Kidney capillary endothelial cell (primary cell): ENCODE measurements at places on chromosomes 5 and 9.

DNA sequence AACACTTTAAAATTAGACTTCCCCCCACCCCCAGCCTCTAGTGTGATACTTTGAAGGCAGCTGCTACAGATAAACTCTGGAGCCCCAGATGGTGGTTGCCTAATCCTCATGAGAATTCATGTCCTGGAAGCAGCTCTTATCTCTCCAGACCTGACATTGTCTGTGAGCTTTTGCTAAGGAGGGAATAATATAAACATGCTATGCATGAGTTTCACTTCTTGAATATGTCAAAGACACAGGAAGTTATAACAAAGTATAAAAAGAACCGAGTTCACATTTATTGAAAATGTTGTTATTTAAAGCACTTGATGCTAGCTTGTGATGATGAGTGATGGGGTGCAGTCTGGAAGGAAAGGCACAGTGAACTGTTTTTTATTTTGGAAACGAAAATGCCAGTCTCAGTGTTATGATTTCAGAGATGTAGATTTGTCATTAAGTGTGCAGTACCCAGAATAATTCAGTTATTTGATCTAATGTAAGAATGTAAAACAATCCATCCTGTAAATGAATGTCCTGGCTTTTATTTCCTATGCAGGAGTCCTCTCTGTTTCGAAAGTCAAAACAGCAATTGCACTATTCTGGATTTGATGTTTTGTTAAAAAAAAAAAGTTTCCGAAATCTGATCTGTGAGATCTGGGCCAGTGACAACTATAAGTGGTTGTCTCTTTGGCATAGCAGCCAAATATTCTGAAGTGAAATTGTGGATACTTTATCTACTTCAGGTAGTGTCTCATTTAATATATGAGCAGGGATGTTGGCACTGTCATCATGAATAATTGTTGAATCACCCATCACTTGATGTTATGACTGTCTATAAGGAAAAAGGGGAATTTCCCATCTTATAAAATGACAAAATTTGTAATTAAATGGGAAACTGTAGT is 77.0 kb downstream of the ZCCHC7 start:
- no peak for DNase-seq

DNA sequence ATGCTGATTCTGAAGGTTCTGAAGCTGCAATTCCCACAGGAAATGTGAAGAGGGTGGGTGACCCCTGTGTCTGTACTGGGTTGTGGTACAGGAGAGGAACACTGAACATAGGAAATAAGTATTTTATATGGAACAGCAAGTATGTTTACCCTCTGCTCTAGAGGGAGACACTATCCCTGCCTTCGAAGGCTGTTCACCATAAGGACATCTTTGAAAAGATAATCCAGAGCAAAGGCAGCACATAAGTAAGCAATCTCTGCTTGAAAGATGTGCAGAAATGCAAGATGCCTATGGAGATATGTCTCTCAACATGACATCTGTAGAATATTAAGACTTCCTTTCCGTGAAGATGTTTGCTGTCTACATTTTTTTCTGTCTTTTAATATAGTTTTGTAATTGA is 184.4 kb upstream of the EFNA5 start:
- no peak for DNase-seq

DNA sequence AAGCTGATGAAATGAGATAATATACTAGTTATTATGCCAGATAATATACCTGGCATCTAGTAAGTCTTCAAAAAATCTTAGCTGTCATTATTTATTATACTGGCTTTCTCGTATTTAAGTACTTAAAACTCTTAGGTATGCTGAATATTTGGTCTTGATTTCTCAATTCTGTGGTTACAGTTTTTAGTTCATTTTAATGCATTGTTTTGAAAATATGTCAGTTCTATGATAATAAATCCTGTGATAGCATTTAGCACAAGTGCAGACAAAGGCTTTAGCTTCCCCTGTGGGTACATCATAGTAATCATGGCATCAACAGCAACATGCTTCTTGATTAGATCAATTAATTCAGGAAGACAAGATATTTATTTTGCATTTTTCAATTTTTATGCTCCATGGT is 133.0 kb downstream of the SMC2 start:
- DNase-seq = no peak

- DNase-seq = no peak
These were observed 206.4 kb downstream of the AOPEP start for GRCh38 chr9:94932652-94933510.

GRCh38 chr9:21153336-21154017 is 11.8 kb upstream of the IFNW1 start:
- DNase-seq = peak; percentile 71

GRCh38 chr5:65142016-65142415 is 339.7 kb downstream of the ADAMTS6 start:
- DNase-seq = no peak

DNA sequence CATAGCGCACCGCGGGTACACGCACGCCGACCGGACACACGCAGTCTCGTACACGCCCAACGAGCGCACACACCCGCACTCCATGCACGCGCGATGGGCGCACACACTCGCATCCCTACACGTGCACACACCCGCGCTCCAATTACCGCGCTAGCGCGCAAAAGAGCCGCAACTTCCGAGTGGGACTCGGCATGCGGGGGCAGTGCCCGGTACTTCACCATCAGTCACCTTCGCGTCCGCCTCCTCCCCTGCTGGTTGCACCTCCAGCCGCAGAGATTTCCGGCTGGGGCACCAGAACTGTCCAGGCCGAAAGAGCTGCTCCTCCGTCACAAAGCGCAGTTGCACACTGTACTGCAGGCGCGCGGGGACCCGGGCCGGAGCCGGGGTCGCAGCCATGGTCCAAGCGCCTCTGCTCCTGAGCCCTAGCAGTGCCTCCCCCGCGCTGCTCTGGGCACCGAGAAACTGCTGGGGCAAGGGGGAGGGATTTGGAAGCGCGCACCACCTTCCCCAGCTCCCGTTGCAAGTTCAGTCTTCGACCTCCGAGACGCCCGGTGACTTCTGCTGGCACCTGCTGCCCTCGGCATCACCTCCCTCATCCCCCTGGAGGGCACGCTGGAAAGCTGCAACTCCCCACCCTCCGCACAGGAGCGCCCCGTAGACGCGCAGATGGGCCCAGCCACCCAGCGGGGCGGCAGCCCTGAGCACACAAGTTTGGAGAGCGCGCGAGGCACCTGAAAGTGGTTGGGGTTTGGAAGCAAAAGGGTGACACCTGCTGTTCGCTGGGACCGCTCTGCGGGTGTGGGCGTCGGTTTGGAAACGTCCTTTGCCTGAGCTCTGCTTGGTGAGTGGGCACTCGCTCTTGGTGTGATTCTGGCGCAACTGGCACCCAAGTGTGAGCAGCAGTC is 337.4 kb upstream of the PUM3 start:
- DNase-seq = no peak
